Tibial nerve (tissue), 4 donors: ENCODE measurements at places on chromosomes 6 and 20. TPM values are rescaled to one million over a fixed set of nuclear protein-coding genes. Genes with fewer than 3 reads are reported as not detected.

ZNF334 gene
- total RNA-seq, result 8.2 TPM

BPIFB2 gene
- total RNA-seq, result not detected

ROS1 gene
- not detected for total RNA-seq

GRCh38 chr6:31795616-31796298 is at the start of gene VARS1:
VARS1 (minus strand) TSS chr6:31795752; CDS start chr6:31795217, 535 bp downstream.
- peak; percentile 72 for DNase-seq

- no peak for DNase-seq
Observed at GRCh38 chr20:52972190-52972937, at the start of gene TSHZ2. TSHZ2 (plus strand) TSS chr20:52972358; CDS start chr20:52973294, 936 bp downstream.

- no peak for DNase-seq
Observed at GRCh38 chr6:143234734-143235133, 174.0 kb downstream of the AIG1 start.

- DNase-seq, result no peak
Observed at GRCh38 chr20:25038103-25038410, 19.9 kb downstream of the ACSS1 start.

DNA sequence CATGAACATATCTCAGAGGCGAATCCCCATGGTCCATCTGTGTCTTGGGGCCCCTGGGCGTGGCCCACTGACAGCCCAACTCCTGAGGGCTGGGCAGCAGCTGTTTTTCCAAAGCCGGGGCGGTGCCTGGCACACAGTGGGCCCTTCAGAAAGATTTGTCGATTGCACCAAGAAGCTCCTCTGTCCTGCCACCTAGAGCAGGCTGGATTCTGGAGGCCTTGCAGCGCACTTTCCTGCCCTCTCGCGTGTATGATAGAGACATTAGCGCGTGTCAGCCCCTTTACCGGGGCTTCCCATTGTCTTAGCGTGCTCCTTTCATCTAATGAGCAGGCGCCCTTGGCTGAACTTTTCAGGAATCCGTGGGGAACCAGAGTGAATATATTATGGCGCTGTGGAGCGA is 45.4 kb downstream of the CDH4 start:
- DNase-seq, result no peak
